Chondrocyte (in vitro differentiated cells): ENCODE measurements at places on chromosomes 2 and 18. TPM values are rescaled to one million over a fixed set of nuclear protein-coding genes. Genes with fewer than 3 reads are reported as not detected.

DNA sequence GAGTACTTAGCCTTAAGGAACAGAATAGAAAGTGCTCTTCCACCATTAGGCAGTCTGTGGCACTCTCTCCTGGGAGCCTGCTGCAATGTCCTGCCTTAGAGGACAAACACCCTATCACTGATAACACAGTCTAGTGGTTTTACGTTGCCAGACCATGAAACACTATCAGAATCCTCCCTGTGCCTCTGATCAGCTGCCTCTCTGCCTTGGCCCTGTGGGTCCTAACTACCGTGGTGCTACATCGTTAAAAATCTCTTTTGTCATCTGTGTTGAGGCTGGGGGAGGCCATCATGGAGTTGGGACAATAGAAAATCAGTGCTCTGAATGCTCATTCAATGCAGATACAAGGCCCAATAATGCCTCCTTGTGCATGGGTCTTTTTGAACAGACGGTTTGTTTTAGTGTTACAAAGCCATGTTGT is 11.9 kb upstream of the APCDD1 start:
- DNase-seq: no peak

DNA sequence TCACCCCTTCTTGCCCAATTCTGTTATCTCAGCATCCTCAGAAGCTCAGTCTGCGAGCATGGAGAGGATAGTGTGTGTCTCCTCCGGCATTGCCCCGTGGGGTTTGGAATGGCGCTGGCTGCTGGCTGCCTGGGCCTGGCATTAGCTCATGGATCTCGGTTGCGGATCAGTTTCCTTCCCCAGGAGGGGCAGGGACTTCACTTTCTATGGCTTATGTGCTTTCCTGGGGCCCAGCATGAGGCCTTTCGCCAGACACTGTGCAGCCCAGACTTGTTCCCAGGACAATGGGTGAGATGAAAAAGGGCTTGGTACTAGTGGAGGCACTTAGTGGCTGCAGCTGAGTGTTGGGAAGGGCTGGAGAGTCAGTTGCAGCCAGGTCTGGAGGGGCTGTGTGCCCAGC is 143.3 kb downstream of the GLI2 start:
- DNase-seq: peak; percentile 56

GRCh38 chr18:61402726-61403125 is 69.5 kb downstream of the CDH20 start:
- no peak for DNase-seq

- no peak for DNase-seq
Observed at GRCh38 chr2:86628091-86628522, 4.4 kb upstream of the RNF103 start.

DNA sequence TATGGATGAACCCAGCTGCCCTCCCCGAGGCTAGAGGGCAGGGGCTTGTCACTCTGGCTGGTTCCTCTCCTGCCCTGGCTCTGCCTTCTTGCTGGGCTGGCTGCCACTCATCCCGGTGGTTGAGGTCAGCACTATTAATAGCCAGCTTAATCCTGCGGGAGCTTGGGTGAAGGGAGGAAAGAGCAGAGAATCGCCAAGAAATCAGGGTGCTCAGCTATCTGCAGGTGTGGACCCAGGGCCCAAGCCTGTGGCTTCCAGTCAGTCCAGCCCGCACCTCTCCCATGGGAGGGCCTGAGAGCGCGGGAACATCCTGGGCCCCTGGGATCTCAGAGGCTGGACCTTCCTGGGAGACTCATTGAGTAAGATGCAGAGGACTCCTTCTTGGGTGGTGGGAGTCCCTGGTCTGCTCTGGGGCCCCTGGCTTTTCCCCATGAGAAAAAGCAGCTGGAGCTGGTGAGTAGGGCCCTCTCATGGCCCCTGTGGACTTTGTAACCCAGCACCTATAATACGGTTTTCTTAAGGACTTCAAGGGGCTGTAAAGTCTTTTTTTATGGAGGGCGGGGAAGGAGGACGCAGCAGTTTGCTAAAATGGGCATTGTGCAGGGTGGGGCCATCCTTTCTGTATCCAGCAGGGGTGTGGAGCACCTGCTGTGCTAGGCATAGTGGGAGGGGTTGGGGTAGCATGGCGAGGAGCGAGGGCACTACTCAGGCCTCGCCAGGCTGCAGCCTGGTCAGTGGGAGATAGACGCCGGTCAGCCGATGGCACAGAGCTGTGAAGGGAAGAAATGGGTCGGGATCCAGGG is 27.4 kb upstream of the CNNM3 start:
- DNase-seq: no peak

DNA sequence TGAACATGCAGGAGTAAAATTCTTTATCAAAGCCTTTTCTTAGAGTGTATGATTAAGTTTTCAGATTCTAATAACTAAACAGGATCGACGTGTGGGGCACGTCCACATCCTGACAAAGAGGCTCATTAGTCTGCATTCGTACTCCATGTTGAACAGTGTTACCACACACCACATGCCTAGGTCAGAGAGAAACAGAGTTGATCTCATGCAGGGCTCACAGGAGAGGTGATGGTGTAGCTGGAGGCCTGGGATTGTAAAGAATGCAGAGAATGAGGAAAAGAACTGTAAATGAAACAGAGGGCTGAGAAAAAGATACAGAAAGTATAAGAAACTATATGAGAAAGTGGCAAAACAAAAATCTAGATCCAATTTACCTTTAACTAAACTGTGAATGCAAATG is 632.5 kb downstream of the BCL11A start:
- DNase-seq: no peak

GRCh38 chr18:43914018-43914417 is 636.7 kb upstream of the SYT4 start:
- no peak for DNase-seq

DNA sequence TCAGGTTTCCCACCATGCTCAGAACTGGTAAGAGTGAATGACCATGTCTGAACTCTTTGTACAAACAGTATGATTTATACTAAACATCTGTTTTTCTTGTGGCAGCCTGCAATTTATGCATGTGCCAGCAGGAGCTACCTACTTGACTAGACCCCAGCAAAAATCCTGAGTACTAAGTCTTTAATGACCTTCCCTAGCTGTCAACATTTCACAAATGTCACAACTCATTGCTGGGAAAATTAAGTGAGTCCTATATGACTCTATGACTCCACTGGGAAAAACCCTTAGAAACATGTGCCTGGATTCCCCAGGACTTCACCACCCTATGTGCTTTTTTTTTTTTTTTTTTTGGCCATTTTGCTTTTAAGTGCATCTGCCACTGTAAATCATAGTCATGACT is 1225.8 kb downstream of the SUCLG1 start:
- DNase-seq: no peak

DNA sequence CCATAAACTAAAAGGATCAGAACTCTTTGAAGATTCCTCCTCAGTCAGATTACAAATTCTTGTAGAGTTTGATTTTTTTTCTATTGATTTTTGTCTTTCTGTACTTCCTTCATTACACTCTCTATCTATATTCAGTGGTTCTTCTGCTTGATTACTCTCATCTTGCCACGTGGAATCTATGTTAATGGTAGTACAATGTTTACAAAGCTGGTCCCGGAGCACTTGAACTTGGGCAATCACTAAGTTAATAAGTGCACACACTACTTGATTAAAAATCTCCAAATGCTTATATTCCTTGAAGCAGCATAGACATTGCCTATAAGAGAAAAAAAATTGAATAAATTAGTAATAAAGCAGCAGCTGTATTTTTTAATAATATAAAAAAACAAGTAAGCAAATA is 65.1 kb downstream of the USP34 start:
- DNase-seq: no peak

DNA sequence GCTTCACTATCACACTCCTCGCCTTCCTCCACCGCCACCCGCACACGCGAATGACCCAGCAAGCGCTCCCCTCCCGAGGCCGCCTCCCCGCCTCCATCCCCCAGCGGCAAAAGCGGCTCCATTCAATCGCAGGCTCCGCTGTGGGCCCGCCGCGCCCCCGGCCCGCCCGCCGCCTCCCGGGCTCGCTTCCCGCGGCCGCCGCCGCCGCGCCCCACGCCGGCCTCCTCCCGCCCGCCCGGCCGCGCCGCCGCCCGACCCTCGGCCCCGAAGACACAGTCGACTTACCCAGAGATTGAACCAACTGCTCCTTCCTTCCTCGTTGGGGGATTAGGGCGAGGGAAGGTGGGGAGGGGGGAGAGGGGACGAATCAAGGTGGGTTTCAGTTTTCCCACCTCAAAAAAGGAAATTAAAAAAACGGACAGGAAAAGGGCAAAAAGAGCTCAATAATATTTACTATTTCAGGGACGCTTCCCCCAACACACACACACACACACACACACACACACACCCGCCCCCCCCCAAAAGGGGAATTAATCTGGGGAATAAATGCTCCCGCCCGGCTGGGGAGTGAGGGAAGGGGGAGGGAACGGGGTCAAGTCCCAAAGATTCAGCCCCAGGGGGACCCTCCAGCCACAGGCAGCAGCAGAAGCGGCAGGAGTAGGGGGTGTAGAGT is 743 bp downstream of the XPO1 start:
- DNase-seq: no peak

DNA sequence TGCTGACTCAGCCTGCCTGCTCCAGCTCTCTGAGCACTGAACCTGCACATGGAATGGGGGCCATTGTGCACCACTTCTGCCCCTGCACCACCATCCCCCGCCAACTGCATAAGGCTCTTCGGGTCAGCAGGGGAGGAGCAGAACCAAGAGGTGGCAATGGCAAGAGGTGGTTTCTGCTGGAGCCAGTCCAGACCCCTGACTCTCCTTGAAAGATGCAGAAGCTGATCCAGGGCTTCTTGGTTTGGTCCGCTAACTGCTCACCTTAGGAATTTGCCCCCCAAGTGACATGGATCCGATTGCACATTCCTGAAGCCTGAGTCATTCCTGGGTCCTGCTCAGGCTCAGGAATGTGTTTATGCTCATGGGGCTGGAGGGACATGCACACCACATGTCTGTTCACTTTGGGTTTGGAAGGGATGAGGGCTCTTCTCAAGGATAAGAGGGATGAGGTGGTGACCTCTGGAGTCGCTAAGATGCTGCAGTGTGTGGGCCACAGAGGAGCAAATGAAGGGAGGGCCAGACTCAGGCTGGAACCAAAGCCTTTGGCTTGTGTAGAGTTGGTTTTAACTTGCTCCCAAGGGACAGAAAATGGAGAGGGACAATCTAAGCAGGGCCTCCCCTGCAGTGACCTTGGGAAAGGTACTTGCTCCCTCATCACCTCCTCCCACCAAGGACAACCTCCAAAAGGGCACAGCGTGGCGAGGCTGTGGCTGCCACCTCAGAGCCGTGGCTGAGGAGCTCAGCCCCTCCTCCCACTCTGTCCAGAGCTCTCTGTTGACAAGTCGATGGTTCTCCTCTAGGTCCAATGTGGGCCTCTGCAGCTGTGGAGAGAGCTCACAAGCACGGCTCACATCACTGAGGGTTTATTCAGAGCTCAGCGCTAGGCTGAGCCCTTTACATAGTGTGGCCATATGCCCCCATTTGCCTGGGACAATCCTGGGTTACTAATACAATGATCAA is 66.2 kb downstream of the HS1BP3 start:
- DNase-seq: peak; percentile 77

DNA sequence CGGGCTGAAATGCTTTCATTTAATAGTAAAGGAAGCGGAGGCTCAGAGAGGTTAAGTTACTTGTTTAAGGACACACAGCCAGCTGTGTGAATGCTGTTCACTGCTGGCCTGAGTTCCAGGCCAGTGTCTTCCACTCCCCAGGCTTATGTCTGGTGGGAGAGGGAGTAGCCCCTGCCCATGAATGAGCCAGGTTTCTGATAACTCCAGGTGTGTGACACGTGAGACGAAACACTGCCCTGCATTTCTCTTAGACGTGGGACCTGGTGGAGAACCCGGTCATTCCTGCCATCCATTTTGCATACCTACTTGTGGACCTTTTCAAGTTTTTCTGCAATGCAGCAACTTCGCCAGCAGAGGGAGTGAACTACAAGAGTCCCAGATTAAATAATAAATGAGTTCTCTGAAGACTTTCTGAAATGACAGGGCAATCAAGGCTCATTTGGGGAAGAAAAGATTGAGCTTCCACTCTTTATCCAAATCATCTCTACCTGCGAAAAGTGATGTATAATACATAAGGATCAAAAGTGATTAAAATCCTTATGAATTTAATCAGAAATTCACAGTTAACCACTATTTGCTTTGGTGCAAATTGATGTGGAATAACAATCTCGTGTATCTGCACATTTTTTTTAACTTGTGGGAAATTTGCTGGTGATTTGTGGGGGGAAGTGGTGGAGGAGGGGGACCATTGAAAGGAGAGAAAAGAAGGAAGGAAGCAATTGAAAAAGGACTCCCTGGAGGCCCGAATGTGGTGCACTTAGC is 79.4 kb upstream of the ASB18 start:
- no peak for DNase-seq

DNA sequence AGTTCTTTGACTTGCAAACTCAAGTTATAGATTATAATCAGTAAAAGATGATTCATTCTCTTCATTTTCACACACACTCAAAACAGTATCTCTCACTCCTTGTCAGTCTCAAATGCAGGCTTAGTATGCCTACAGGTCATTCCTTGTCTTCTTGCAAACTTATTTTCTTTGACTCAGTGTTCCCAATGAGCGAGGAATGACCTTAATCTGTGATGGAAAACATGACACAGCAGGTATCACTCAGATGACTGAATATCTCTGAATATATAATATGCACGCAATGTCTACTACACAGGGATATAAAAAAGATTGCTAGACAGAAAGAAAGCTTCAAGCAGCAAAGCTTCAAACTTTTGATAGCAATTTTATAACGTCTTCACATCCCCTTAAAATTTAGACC is 127.8 kb upstream of the RGPD4 start:
- no peak for DNase-seq

- no peak for DNase-seq
Observed at GRCh38 chr2:232447638-232448303, 8.2 kb upstream of the ALPI start.

DNA sequence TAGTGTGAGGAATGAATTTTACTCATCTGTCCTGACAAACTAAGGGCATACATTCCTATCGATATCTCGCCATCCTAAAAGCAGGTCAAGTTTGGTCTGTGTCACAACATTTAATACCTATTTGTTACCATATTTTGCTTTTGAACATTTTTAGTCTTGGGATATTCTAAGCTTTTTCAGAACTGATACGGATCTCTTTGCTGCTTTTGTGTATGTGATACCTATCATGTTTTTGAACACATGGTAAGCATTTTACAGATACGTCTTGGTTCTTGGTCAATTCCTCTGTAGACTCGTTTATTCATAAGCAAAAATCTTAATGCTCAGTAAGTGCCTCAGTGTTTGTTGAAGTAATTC is 592 bp downstream of the ZNF397 start:
- DNase-seq: no peak

- no peak for DNase-seq
Observed at GRCh38 chr18:62631173-62631572, 84.2 kb upstream of the PHLPP1 start.

GRCh38 chr2:138500592-138501424 is 762 bp upstream of the SPOPL start:
- no peak for DNase-seq

The RGPD4 gene
- total RNA-seq: 0.08 to 0.12 TPM (median 0.10 TPM) in 3 replicates

The CFC1 gene
- not detected in 3 replicates for total RNA-seq

The BMPR2 gene
- 88.5 to 113 TPM (median 92.0 TPM) in 3 replicates for total RNA-seq

The ITGB6 gene
- 2.0 to 2.3 TPM (median 2.2 TPM) in 3 replicates for total RNA-seq

The PCARE gene
- not detected in 3 replicates for total RNA-seq
